ENCODE measurements at places on chromosomes 13 and 19.

- DNase-seq = no peak
Measured at GRCh38 chr19:38155453-38155852, 68.6 kb downstream of the DPF1 start.

DNA sequence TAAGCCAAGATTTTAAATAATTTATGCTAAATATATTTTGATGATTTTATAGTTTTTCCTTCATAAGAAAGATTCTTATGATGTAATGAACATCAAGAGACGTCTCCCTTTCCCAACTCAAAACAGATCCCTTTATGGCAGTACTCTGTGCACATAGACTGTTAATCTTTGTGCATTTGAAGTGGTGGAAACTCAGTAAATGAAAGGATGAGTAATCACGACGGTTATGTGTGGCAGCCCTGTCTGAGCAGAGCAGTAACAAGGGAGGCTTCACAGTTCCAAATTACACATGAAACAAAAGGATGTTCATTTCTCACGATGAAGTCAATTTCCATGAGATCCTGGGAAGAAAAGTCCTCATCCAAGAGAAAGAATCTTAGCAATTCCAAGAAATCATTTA lies 498.1 kb downstream of the KLF5 start:
- no peak for DNase-seq

DNA sequence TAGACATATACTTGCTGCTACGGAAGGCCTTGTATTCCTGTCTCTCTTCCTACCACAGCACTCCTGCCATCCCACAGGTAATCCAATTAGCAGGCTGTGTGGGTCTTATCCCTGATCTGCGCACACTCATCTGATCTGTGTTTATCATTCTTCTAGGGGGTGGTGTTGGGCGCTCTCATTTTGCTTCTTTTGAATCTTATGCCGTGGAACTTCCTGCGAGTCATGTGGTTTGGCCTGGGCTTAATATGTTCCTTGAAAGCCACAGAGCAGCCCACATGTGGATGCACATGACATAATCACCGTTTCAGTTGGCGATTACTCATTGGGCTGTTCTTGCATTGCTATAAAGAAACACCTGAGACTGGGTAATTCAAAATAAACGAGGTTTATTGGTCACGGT lies 7.5 kb downstream of the RASA3 start:
- DNase-seq = peak; percentile 47

- DNase-seq = no peak
Measured at GRCh38 chr13:37959284-37959683, 89.7 kb upstream of the TRPC4 start.

DNA sequence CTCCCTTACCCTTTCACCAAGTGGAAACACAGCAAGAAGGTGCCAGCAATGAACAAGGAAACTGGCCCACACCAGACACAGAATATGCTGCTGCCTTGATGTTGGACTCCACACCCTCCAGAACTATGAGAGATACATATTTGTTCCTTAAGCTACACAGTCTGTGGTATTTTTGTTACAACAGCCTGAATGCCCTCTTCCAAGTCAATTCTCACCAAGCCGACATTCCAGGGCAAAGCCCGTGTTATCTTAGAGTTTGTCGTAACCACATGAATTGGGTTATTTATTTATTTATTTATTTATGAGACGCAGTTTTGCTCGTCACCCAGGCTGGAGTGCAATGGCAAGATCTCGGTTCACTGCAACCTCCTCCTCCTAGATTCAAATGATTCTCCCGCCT lies 14.9 kb downstream of the FGF21 start:
- no peak for DNase-seq

DNA sequence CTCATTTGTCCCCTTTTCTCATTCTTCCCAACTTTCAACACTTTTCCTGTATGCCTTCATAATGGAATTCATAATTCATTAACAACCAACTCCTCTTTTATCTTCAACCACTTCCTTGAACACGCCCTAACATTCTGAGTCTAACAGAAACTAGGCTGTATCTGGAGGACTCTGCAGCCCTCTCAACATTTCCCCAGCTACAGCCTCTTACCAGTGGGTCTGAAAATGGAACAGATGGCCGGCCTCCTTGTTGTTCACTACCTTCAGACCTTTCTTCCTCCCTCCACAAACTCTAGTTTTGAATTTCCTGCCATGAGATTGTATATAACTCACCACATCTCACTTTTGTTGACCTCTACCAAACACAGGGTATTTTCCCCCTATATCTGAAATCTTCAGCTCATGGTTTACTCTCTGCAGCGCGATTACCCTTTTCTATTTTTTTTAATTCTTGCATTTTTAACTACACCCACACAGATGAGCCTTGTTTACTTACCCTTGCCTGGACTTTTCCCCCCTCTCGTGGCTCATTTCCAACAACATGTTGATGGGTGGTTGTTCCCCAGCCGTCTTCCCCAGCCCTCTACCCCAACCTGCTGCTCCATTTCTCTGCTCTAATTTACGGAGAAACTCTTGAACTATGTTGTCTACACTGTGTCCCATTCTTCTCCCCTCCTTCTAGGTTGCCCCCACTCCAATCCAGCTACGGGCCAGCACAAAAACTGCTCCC lies 846 bp downstream of the ZNF790 start:
- no peak for DNase-seq

DNA sequence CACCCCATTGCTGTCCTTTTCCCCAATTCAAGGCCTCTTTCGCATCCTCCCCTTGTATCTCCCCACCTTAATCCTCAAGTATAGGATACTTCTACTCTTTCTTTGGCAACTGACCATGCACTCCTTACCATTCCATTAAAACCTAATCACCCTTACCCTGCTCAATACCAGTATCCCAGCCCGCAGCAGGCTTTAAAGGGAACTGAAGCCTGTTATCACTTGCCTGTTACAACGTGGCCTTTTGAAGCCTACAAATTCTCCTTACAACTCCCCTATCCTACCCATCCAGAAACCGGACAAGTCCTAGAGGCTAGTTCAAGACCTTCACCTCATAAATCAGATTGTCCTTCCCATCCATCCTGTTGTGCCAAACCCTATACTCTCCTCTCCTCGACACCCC lies 16.2 kb upstream of the OR10H1 start:
- DNase-seq = no peak

- no peak for DNase-seq
Measured at GRCh38 chr13:67438465-67438864, 208.3 kb upstream of the PCDH9 start.

DNA sequence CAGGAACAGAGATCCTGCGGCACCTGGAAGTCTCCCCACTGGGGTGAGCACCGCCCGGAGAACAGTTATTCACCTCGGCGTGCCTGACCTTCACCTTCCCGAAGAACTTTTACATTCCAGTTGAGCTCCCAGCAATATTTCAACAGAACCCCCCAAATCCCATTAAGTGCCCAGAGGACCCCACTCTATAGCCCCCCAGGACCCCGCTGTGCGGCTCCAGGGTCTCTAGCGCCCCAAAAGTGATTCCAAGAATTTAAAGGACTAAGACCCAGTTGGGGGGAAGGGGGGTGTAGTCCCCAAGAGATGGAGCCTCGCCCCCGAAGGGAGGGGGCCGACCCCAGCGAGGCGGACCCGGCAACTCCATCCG lies 480 bp downstream of the GPR108 start:
- DNase-seq = no peak

GRCh38 chr13:88014527-88014926 lies 343.4 kb downstream of the SLITRK5 start:
- DNase-seq = no peak

- DNase-seq = no peak
Measured at GRCh38 chr13:110420626-110421025, 113.5 kb downstream of the COL4A2 start.

GRCh38 chr13:46947425-46948191 lies 50.8 kb upstream of the HTR2A start:
- no peak for DNase-seq

DNA sequence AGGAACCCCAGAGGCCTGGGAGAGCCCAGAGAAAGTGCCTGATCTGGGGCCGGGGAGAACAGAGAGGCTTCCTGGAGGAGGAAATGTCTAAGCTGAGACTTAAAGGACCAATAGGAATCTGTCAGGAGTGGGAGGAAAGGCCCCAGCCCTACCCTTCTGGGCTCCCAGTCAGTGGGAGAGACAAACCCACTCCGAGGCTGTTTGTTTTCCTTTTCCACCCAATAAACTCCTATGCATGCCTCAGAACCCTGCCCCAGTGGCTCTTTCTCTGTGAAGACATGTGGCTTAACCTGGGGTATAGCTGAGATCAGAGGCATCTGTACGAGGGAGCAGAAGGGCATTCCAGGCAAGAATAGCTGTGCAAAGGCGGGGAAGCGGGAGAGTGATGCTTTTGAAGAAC lies 1.9 kb downstream of the MEGF8 start:
- no peak for DNase-seq

- no peak for DNase-seq
Measured at GRCh38 chr19:7817801-7818200, 12.2 kb upstream of the EVI5L start.

DNA sequence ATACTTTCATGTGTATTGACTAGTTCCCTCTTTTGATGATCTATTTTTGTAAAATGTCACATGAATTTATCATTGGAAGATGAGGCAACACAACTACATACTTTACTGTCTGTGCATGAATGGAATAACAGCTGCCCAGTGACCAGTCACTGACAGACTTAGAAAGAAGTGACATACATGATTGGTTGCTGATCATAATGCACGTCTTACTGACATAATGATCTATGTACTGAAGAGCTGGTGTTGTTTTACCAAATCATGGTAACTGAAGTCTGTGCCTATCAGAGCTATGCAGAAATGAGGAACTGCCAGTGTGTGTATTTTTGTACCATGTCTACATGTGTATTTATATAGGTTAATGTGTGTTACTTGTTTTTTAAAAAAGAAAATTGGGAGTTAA lies 26.5 kb downstream of the GPR18 start:
- DNase-seq = no peak

DNA sequence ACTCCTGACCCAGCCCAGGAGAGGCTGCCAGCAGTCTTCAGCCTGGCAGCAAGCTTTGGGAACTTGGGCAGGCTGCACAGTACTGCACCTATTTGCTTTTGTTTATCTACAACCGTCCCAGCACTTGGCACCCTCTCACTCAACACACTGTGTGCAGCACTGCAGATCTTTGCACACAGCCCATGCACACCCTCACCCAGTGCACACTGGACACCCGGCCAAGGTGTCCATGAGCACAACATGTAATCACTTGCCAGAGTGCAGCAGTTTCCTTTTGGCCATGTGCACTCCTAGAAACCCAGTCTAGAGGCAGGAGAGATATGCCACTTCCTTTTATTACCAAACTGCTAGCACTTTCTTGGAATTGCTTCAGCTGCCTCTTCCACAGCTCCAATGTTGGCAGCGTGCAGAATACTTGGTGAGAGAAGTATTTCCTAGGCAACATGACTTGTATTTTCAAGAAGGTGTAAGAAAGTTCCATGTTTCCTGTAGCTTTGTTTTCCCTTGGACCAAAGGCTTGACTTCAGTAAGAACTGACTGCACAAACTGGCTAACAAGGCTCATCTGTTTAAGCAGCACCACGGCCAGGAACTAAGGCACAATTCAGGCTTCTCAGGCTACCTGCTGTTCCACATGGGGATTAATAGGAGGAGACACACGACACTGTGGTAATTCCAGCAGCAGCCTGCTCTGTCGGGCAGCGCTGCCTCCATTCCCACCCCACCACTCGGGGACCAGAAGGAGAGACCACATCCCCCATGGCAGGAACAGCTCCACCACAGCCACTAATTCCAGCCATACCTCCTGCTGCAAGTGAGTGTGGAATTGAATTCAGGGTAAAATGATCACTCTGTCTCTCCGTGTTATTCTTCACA lies 15.3 kb downstream of the ATP7B start:
- no peak for DNase-seq

GRCh38 chr13:51638216-51638871 lies 54.1 kb downstream of the WDFY2 start:
- no peak for DNase-seq

GRCh38 chr19:30107251-30107650 lies 165.2 kb downstream of the URI1 start:
- no peak for DNase-seq

DNA sequence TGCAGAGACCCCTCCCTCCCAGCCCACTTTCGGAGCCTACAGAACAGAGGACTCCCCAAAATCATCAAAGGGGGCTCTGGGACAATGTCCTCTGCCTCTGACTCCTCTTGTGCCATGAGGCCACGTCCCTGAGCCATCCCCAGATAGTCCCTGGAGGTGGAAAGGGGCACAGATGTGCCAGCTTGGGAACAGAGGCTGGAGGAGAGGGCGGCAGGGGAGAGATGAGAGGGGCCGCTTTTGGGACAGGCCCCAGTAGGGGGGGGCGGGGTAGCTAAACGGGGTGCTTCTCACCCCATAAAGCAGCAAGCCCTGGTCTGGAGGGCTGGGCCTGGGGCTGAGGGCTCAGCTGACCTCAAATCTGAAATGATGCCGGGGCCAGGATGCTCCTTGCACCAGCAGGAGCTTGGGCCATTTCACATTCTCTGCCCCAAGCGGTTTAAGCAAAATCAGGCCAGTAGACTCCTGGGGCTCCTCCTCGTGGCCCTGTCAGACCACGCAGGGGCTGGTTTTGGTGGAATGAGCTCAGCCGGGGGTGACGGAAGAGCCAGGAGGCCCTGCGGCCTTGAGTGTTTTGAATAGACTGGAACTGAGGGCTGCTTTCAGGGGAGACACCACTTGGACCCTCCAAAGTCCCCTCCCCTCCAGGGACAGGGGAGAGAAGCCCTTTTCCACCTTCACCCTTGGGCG lies 27.1 kb downstream of the ONECUT3 start:
- DNase-seq = no peak

DNA sequence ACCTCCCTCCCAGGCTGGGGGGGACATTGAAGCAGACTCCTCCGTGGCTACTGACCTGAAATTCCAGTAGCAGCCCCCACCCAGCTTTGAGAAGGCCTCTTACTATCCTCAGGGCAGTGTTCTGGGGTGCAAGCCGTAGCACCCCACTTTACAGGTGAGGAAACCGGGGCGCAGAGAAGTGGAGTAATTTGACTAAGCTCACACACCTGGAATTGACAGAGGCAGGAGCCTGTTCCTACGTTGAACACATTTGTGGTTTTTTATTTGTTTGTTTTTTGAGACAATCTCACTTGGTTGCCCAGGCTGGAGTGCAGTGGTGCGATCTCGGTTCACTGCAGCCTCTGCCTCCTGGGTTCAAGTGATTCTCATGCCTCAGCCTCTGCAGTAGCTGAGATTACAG lies 14.6 kb upstream of the S1PR4 start:
- no peak for DNase-seq

DNA sequence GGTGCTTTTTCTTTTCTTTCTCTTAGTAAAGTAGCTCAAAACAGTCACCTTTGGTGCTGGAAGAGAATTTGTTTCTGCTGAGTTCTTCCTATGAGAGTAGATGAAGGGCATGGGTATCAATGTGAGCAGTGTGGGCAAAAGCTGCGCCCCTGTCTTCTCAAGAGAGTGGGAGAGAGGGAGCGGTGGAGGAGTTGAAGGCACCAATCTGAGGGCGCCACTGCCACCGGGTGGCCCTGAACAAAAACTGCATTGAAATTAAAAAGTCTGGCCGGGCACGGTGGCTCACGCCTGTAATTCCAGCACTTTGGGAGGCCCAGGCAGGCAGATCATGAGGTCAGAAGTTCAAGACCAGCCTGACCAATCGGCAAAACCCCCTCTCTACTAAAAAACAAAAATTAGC lies 28.7 kb upstream of the EPHX3 start:
- DNase-seq = no peak

- no peak for DNase-seq
Measured at GRCh38 chr13:36157480-36157879, 26.3 kb upstream of the DCLK1 start.
